ENCODE measurements at places on chromosomes 12 and 14.

GRCh38 chr12:59115526-59115925 is 195.2 kb upstream of the LRIG3 start:
- DNase-seq: no peak

GRCh38 chr12:53365245-53365904 is 14.6 kb upstream of the SP1 start:
- DNase-seq: no peak

DNA sequence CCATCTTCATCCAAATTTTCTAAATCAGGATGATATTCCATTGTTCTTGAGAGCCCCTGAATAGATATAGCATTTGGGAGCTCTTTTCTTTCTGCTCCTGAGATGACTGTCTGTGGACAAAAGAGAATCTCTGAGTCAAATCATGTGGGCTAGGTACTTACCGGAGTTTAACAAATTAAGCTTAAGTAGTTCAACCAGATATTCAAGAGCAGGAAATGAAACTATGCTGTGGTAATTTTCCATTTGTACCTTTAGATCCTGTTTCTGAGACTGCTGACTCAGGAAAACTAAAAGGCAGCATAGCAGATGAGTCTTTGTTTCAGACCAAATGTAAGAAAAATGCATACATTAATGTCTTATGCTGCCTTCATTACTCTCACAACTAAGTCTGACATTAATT is at the start of gene CLEC7A:
TSS of gene CLEC7A (minus strand) at position 158 of the 400 bp plus-strand sequence. CDS start at position 41, 117 bp downstream.
- DNase-seq: no peak

- DNase-seq: no peak
Observed at GRCh38 chr14:24438223-24439097, 4.1 kb downstream of the SDR39U1 start.

- DNase-seq: no peak
Observed at GRCh38 chr14:68926236-68926635, 52.9 kb downstream of the ACTN1 start.

DNA sequence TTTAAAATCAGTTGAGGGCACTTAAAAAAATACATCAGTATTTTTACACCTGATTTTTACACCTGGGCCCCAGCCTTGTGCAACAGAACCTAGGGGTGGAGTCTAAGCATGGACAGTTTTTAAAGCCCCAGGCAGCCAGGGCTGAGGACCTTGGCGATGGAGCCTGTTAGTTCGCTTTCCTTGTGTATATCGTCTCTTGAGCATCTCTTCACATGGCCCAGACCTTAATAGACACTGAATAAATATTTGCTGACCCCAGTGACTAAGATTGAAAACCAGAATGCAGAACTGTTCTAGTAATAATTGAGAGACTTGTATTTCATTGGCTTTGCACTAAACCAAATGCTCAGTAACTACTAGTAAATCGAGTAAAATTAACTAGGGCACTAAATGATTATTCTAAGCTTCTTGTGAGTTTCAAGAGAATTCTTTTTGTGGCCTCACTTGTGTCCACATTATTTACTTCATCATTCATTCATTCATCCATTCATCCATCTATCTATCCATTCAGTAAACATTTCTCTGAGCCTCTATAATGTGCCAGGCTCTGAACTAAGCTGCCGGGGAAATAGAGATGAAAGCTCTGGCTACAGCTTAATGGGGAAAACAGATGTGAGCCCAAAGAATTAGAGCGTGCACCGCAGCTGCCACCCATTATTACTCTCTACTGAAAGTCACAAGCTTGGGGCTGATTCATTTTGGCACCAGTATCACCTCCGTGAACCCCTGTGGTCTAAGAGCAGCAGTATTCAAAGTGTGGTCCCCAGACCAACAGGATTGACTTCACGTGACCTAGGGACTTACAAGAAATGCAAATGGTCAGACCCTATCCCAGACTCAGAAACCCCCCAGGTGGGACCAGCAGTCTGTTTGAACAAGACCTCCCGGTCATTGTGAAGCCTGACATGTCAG is 30.7 kb upstream of the BCL7A start:
- no peak for DNase-seq

DNA sequence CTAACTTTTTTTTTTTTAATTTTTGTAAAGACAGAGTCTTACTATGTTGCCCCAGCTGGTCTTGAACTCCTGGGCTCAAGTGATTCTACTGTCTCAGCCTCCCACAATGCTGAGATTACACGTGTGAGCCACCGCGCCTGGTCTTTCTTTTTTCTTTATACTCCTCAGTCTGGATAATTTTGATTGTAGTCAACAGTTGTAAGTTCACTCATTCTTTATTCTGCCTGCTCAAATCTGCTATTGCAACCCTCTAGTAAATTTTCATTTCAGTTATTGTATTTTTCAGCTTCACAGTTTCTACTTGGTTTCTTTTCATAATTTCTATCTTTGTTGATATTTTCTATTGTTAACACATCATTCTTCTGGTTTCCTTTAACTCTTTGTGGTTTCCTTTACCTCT is 5.8 kb upstream of the MIS18BP1 start:
- no peak for DNase-seq

GRCh38 chr14:29310757-29311156 is 544.2 kb downstream of the FOXG1 start:
- no peak for DNase-seq

- DNase-seq: no peak
Observed at GRCh38 chr14:80077262-80077661, 134.0 kb downstream of the DIO2 start.

- DNase-seq: no peak
Observed at GRCh38 chr12:47709237-47709636, 3.4 kb upstream of the RPAP3 start.

- DNase-seq: no peak
Observed at GRCh38 chr12:45093051-45093450, 42.2 kb upstream of the DBX2 start.

DNA sequence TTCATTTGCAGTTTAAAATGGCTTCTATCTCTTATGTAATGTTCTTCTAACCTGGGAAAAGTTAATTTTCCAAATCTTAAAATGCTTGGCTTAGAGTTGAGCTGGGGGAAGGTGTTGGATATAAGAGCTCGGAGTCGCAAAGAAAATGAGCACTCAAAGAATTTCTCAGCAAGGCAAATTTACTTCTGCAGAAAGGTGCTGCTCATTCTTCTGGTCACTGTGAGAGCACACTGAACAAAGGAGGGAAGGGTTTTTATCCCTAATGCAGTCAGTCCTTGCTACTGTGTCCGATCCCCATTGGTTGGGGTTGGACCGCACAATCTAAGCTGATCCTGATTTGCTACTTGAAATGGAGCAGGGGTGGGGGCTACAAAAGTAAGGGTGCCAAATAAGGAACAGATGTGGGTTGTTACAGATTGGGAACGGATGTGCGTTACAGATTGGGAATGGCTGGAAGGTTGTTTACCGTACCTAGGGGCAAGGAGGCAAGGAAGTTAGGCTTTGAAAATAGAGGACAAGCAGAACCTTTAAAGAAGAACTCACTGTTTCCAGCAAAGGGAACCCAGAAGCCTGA is 19.4 kb downstream of the TXNRD1 start:
- DNase-seq: no peak

DNA sequence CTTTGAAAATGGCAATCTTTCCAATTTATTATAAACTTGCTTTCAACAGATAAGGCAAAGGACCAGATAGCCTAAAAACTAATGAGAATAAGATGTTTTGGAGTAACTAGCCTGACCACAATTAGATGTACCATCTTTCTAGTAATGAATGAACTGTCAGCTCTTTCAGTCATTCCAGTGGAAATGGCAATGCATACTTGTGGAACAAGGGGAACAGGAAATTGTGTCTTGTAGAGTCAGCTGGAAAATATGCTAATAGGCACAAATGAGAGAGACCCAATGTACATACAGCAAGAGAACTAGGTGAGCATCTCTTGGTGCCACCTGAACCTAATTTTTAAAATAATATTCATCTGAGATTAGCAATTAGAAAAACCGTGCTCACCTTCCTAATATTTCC is 76.1 kb upstream of the GPHB5 start:
- DNase-seq: no peak

DNA sequence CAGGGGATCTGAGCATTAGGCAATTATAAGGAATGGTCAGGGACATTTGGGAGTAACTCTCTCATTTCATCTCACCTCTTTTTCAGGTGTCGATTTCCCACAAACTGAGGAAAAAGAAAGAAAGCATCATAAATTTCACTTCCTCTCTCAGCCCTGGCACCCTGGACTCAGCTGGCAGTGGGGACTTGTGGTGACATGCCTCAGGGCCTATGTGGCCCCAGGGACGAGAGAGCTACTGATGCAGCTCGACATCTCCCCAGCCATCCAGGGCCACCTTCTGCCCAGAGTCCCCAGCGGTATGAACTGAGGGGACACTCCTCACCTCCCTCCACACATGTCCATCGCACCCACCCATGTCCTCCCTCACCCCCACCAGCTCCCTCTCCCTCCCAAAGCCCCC is 11.7 kb downstream of the TNFRSF1A start:
- no peak for DNase-seq

DNA sequence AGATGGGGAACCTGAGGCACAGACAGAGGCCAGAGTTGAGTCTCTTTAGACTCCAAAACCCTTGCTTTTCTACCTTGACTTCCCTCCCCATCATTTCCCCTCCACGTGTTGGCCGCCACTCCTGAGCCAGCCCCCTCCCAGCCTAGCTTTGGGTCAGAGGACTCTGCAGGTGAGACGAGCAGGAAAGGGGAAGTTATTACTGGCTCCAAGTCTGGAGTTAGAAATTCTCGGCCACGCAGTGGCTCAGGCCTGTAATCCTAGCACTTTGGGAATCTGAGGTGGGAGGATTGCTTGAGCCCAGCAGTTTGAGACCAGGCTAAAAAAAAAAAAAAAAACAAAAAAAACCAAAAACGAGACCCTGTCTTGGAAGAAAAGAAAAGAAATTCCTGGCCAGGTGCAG is 8.8 kb downstream of the VSX2 start:
- no peak for DNase-seq

DNA sequence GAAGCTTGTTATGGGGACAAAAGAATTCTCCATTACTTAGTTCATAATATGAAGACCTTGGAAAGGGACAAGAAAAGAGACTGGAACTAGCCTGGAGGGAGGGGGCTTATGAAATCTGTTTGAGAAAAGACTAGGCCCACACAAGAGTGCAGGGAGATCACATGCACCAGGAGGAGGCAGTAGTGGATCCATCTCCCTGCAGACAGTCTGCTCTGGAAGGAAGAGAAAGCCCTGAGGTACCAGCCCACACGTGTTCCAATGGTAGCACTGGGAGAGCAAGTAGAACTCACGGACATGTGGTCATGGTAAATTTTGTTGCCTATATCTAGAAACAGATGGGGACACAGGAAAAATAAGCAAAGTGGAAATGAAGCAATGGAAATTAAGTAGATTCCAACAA is 445.4 kb downstream of the SOX5 start:
- no peak for DNase-seq

DNA sequence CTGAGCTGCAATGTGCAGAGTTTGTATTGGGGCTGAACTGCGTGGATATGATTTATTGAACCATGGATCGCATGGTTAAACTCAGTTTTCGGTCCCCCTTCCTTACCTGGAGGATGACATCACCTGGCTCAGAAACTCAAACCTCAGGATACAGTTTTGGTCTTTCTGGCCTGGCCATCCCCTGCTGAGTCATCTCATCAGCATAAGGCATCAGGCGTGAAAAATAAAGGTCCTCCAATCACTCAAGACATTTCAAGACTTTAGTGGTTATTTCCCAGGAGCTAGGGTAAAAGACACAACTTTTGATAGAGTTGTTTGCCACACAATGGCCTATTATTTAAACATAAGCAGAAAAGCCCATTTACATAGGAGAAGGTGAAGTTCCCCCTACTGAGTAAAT is 631.1 kb upstream of the TMEM132C start:
- DNase-seq: no peak

GRCh38 chr12:44157359-44157758 is 321.5 kb downstream of the TMEM117 start:
- DNase-seq: no peak

GRCh38 chr12:108690542-108691174 is 40.7 kb downstream of the CORO1C start:
- no peak for DNase-seq

- DNase-seq: no peak
Observed at GRCh38 chr12:107533218-107533617, 152.4 kb upstream of the PWP1 start.

GRCh38 chr12:119207063-119207560 is 28.4 kb downstream of the HSPB8 start:
- no peak for DNase-seq

DNA sequence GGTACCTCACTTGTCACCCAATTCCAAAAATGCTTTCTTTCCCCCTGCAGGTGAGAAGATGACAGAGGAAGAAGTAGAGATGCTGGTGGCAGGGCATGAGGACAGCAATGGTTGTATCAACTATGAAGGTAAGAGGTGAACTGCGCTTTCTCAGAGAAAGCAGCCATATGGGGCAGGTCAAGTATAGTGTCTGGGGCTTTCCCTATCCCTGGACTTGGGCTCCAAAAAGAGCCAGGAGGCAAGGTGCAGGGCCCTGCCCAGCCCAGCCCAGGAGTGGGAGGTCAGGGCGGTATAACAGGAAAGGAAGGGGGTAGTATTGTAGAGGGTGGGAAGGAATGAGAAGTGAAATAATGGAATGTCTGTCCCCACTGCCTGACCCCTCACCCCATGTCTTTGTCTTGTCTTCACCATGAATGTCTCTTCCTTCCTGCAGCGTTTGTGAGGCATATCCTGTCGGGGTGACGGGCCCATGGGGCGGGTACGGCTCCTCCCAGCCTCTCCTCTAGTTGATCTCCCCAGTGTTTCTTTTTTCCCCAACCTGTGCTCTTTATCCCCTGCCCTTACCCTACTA is 2.1 kb downstream of the MYL6 start:
- peak; percentile 35 for DNase-seq

- DNase-seq: no peak
Observed at GRCh38 chr12:128018067-128018466, 248.9 kb upstream of the TMEM132C start.

DNA sequence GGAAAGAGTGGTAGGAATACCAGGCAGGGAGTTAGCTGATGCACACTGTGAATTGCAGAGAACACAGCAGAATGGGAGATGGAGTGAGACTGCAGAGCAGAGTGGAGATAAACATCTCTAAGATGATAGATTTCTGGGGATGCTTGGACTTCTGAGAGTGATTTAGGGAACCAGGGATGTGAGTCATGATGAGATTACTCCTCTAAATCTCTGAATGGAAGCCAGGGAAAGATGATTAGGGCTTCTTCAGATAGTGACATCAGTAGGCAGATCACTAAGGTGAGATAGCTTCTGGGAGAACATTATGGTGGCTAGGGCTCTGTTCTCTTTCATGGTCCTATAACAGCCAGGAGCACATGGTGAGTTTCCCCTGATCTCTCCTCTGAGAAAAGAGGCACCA is 501.5 kb upstream of the USP15 start:
- no peak for DNase-seq

GRCh38 chr12:4960030-4960429 is 50.3 kb downstream of the KCNA1 start:
- DNase-seq: no peak

- DNase-seq: no peak
Observed at GRCh38 chr12:89873745-89874144, 165.1 kb upstream of the ATP2B1 start.

Data from activated CD4-positive, alpha-beta T cell treated with anti-CD3 and anti-CD28 coated beads, Interleukin-2, amount 50 U/mL, for 24 hours (primary cell).